Stimulated activated CD4-positive, alpha-beta T cell treated with anti-CD3 and anti-CD28 coated beads, TNF-alpha, amount 100 ng/mL, for 24 hours (primary cell): ENCODE measurements at places on chromosomes 4 and X.

- no peak for DNase-seq
These were observed 126.9 kb upstream of the GPRIN3 start for GRCh38 chr4:89434364-89434988.

DNA sequence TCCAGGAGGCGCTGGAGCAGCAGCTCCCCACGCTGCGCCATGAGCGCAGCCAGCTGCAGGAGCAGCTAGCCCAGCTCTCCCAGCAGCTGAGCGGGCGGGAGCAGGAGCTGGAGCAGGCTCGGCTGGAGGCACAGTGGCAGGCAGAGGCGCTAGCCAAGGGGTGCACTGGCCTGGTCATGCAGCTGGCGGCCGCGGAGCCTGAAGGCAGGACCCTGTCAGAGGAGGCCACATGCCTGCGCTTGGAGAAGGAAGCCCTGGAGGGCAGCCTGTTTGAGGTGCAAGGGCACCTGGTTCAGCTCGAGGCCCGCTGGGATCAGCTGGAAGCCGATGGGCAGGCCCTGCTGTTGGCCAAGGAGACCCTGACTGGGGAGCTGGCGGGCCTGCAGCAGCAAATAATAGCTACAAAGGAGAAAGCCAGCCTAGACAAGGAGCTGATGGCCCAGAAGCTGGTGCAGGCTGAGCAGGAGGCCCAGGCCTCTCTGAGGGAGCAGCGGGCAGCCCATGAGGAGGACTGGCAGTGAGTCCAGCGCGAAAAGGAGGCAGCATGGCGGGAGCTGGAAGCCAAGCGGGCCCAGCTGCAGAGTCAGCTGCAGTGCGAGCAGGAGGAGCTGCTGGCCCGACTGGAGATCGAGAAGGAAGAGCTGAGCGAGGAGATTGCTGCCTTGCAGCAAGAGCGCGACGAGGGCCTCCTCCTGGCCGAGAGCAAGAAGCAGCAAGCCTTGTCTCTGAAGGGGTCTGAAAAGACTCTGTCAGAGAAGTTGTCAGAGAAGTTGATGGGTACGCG, 13.6 kb downstream of the SMIM10L2A start:
- no peak for DNase-seq

GRCh38 chr4:47049347-47049746, 18.0 kb downstream of the GABRB1 start:
- no peak for DNase-seq

DNA sequence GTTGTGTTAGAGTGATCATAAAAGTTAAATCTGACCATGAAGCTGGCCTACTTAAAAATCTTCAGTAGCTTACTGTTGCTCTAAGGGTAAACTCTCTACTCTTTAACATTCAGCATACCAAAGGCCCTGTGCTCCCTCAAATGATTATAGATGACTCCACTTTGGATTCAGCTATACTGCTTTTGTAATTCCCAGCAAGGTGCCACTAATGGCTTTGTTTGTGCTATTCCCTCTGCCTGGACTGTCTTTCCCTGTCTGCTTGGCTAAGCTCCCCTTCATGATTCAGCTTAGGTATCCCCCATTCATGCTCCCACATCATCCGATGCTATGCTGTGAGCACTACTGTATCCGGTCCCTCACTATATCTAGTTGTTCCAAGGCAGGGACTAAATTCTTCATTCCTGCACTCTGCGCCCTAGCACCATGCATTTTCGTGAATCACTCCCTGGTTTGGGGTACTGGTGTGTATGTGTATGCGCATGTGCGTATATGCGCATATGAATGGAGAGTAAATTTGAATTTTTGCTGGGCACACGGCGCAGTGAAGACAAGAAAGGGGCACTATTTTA, 453 bp upstream of the PBDC1 start:
- DNase-seq = no peak

DNA sequence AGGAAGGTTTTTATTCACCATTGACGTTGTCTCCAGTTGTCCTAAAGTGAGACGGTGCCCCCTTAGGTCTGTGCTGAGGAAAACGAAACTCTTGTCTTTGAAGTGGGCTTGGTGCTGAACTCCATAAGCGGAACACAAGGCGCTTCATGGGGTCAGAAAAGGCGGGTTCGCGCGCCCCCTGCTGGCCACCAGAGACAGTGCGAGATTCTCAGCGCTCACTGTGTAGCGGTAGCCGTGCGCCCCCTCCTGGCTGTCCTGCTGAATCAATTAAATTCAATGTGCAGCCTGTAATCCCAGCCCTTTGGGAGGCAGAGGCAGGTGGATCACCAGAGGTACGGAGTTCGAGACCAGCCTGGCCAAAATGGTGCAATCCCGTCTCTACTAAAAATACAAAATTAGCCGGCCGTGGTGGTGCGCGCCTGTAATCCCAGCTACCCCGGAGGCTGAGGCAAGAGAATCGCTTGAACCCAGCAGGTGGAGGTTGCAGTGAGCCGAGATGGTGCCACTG, 64.1 kb downstream of the RLIM start:
- peak; percentile 57 for DNase-seq

- DNase-seq = no peak
These were observed 172.9 kb downstream of the KCNIP4 start for GRCh38 chr4:21775703-21776102.

- DNase-seq = no peak
These were observed 95.0 kb upstream of the MTM1 start for GRCh38 chrX:150473371-150473770.

GRCh38 chrX:44675362-44676024, 132.8 kb upstream of the FUNDC1 start:
- DNase-seq = no peak

DNA sequence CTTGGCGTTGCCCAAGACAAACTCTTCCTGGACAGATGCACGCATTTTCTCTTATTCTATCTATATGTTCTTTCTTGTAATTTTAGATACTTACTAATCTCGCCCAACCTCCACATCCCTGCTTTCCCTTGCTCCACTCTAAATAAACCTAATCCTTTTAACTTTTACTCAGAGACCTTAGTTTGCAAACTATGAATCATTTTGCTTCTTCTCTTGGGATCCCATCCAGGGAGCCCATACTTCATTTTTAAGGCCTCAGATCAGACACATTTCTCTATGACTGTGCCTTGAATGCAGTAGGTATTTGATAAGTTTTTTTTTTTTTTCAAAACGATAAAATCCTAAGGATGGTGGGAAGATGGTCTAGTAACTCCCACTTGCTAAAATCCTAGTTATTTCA, 353.8 kb upstream of the HAND2 start:
- DNase-seq = no peak

GRCh38 chr4:123617791-123618190, 221.2 kb downstream of the SPRY1 start:
- DNase-seq = no peak

DNA sequence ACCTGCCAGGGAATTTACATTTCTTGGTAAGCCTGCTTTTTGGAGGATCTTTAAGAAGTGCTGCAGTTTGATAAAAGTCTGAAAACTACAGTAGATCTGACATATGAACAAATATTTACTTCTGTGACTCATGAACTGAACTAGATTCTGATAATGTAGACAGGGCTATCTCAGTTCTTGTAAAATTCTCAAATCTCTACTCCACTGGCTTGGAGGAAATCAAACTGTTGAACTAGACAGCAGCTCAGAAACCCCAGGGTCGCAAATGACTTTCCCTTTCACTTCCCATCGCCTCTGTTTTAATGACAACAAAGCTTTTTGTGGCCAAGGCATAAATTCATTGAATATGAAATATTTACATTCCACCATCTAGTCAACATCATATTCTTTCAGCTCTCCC, 15.4 kb upstream of the OCIAD1 start:
- no peak for DNase-seq

- no peak for DNase-seq
These were observed 191.4 kb downstream of the NDST4 start for GRCh38 chr4:114921790-114922591.

- DNase-seq = no peak
These were observed 2.1 kb downstream of the BRWD3 start for GRCh38 chrX:80807606-80807991.

- no peak for DNase-seq
These were observed 58.5 kb downstream of the TENM3 start for GRCh38 chr4:182301736-182302135.

DNA sequence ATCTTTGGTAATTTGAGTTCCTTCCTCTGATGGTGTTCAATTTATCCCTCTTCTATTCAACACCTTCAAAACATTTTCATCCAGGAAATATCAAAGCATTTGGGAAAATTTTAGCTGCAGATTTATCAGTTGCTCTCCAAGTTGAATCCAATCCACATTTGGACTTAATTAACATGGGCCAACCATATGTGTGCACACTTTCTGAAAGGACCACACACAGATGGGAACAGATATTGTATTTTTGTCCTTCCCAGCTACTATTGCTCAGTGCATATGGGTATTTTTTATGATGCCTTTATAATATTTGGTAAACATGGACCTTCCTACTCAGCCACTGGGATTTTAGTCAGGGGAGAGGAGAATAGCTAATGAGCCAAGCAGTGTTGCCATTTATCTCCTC, 65.2 kb downstream of the GLRA2 start:
- no peak for DNase-seq

DNA sequence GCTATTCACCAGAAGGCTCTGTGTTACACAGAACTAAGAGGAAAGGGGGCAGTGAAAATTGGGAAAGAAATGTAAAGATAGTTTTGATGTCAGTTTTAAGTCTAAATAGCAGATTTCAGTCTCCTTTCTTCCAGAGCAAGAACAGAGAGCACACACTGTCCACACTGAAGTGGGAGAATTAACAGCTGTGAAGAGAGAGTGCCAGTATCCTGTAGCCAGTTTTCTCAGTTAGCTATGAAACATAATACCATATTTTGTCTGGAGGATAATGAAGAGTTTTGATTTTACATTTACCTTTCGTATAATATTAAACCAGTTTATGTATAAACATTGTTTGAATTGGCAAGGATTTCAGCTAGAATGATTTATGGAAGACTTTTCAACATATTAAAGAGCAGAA, 35.1 kb downstream of the FBXO8 start:
- DNase-seq = no peak
